ENCODE measurements at places on chromosomes 5 and 9.

GRCh38 chr5:21774801-21775200 is 1078.3 kb downstream of the CDH12 start:
- no peak for DNase-seq

- DNase-seq, result no peak
These were observed 297.7 kb downstream of the ATPSCKMT start for GRCh38 chr5:9951865-9952516.

- no peak for DNase-seq
These were observed 1584.3 kb upstream of the NUDT12 start for GRCh38 chr5:105146867-105147266.

DNA sequence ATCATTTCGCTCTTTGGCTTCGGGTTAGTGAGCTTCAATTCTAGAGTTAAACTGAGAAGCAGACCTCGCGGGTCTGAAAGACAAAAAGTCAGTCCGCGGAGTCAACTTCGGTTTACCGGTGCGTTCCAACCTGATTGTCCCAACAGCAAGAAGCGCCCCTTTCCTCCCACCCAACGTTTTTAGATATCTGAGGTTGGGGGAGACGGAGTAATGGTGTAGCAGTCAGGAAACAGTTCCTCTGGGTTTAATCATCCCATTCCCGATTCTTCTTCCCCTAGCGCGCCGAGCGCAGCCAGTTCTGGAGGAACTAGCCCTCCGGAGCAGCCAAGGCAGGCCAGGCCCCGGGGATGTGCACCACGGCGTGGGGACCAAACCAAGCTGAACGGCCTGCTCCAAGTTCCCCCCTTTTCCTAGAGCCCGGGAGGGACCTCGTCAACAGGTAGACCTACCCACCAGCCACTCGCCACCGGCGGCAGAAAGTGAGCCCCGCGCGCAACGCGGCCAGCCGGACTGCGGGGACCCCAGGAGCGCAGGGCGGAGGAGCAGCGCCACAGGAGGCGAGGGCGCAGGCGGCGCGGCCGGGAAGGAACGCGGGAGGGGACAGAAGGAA is 622 bp upstream of the ISL1 start:
- DNase-seq, result peak; percentile 37

GRCh38 chr9:137045294-137046087 is 486 bp downstream of the NPDC1 start:
- DNase-seq, result peak; percentile 55

GRCh38 chr5:14752497-14753071 is 88.1 kb downstream of the OTULIN start:
- DNase-seq, result no peak

GRCh38 chr9:72324974-72325373 is 40.0 kb downstream of the ZFAND5 start:
- DNase-seq, result no peak

DNA sequence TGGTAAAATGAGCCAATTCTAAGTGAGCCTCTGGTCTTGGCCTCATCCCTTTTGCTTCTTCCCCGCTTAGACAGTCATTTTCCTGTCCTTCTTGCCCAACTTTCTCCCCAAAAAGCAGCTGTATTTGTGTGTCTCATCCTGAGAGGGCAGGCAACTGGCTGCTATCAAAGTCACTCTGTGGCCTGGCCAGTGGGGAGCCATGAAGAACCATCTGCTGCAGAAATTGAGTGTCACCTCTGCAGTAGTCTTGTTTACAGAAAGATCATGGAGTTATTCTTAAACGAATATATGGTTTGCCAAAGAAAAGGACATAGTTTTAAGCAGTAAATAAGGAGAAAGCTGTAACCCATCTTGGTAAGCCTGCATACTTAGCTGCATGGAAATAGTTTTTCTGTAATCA is 233.6 kb upstream of the ELAVL2 start:
- no peak for DNase-seq

All from EH (cell line).